ENCODE measurements at places on chromosomes 4 and X. TPM values are rescaled to one million over a fixed set of nuclear protein-coding genes. Genes with fewer than 3 reads are reported as not detected.
A peak's percentile ranks its signal among the peaks of the same experiment; 100 is the strongest.

- DNase-seq = no peak
These were observed 14.5 kb upstream of the ABCG2 start for GRCh38 chr4:88172987-88173386.

The MSL3 gene
- 24.3 TPM for total RNA-seq

DNA sequence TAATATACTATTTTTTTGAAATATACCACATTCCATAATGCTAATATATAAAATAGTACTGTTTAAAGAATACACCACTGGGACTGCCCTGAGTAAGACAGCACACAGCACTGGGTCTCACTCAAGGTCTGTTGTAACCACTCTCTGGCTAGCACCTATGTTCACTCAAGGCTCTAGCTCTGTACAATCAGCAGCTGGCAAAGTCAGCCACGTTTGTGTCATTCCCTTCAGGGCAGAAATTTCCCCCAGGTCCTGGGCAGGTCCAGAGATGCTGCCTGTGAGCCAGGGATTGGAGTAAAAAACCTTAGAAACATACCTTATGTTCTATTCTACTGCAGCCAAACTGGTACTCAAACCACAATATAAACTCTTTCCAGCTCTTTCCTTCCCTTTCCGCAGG is 1160.2 kb upstream of the ADGRL3 start:
- DNase-seq = no peak

- no peak for DNase-seq
These were observed 17.9 kb downstream of the GNRHR start for GRCh38 chr4:67736262-67736661.

- peak; percentile 73 for DNase-seq
These were observed 18.5 kb upstream of the DRD5 start for GRCh38 chr4:9762823-9763475.

The TMEM150C gene
- 8.8 TPM for total RNA-seq

- DNase-seq = no peak
These were observed 13.9 kb downstream of the CSN2 start for GRCh38 chr4:69951602-69952001.

Measured in mucosa of gallbladder (tissue), 1 donor.